ENCODE measurements at places on chromosomes 2 and 18. TPM values are rescaled to one million over a fixed set of nuclear protein-coding genes. Genes with fewer than 3 reads are reported as not detected.

DNA sequence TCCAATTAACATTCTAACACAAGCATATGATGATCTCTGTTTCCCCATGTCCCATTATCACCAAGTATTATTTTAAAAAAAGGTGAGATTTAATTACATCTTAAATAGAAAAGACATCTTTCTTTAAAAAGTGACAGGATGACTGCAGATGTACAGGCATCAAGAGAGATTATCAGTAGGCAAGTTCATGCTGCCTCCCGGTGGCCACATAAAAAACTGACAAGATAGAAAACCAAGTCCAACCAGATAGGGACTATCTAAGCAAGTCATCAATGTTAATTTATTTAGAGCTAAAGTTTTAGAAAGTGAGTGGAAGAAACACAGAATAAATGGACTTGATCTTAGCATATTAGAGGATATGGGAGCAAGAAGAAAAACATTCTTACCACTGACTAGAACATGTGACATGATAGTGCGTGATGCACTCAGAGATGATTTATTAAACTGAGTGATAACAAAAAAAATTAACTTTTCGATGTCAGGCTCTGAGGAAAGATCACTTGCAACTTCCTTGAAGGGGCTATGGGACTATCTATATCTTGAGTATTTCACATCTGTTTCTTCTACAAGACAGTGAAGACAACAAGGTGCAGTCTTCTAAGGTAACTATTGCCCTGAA is 5.4 kb upstream of the TDRD15 start:
- DNase-seq = peak; percentile 18

DNA sequence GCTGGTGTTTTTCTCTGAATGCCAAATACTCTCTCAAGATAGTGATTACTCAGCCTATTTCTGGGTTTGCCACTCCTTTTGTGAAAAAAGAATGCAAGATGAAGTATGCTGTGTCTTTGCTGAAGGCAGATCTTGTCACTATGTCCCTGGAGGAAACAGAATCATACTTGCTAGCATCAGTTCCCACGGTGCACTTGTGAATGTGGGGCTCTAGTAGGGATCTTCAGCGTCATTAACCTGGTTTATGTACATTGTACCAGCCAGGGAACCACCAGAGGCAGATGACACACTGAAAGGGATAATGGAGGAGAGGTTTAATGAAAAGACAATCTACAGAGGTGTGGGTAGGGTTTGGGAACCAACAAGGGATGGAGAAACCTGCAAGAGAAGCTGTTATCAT is 131.0 kb upstream of the CXCR4 start:
- DNase-seq = no peak

GRCh38 chr2:20448246-20448976 is 1.5 kb downstream of the RHOB start:
- peak; percentile 32 for DNase-seq

The MARCHF4 gene
- 2.7 TPM for total RNA-seq

The MC5R gene
- not detected for total RNA-seq

The UGT1A3 gene
- not detected for total RNA-seq

The USP40 gene
- 30.0 TPM for total RNA-seq

All from LHCN-M2 (cell line).